ENCODE measurements at places on chromosomes 16 and 17.
A peak's percentile ranks its signal among the peaks of the same experiment; 100 is the strongest.

DNA sequence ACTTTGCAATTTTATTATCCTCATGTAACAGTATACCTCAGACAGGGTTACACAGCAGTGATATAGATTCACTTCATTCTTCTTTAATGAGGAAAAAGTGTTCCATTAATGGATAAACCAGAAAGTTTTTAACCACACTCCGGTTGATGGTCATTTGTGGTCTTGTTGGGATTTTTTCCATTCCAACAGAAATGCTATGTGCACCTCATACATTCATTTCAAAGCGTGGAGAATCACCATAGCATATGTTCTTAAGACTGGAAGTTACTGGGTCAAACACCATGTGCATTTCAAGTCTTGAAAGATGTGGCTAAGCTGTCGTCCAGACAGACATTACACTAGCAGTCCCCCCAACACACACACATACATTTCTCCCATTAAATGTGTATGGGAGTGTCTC is 245.8 kb upstream of the CDH5 start:
- DNase-seq: no peak

GRCh38 chr17:42832934-42833766 is at the start of gene PSME3:
TSS of gene PSME3 (plus strand) at chr17:42833397. CDS start at chr17:42833632, 235 bp downstream.
- DNase-seq: peak; percentile 90

DNA sequence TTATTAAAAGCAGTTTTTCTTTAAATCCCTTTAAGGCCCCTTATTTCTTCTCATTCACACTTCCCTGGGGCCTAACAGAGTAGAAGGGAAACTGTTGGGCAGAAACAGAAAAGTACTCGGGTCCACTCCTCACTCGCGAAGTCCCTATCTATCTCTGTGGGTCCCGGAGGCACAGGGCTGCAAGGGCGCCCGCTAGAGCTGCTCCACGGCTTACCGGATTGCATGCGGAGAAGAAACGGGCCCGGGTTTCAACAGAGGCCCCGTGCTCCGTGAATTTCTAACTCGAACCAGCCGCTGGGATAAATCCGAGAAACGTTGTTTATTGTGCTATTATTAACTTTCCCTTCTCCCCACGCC is 4.3 kb downstream of the CBLN1 start:
- no peak for DNase-seq

DNA sequence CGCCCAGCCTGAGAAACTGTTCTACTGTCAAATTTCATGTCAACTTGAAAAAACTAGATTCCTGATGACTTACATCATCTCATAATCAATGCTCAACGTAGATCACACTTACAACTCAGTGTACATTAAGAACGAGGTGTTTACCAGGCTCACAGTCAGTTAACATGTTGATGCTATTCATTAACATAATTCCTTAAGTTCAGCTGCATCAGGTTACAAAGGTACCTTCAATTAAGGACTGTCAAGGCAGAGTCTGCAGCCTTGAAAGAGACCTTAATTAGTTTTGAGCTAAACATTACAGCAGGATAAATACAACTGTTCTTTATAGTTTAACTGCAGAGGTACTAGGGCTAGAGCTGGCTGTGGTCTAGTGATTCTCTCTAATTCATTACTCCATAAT is 1.9 kb downstream of the GNA13 start:
- DNase-seq: no peak

- no peak for DNase-seq
Measured at GRCh38 chr17:33055746-33056145, 64.1 kb downstream of the SPACA3 start.

- DNase-seq: no peak
Measured at GRCh38 chr16:69840975-69841374, 78.8 kb downstream of the WWP2 start.

- DNase-seq: no peak
Measured at GRCh38 chr17:28178800-28179199, 136.3 kb downstream of the NLK start.

- DNase-seq: no peak
Measured at GRCh38 chr17:17491031-17491471, 5.1 kb downstream of the RASD1 start.

DNA sequence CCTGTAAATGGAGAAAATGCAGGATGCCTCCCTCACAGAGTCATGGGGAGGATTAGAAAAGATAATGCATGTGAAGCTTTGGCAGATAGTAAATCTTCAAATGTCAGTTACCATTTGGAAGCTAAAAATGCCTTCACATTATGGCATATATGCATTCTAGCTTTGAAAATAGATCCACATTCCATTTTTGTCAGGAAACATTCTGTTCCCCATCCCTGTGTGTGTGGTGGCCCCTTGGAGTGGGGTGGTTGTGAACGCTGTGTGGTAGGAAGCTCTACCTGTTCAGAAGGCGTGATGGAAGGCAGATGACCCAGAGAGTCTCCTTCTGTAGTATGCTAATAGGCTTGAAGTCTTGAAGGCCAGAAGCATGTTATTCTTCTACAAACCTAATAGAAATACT is 242.0 kb downstream of the HAPSTR1 start:
- no peak for DNase-seq

- peak; percentile 51 for DNase-seq
Measured at GRCh38 chr17:59331929-59332748, 684 bp downstream of the YPEL2 start.
